ENCODE measurements at places on chromosomes 12 and 14. TPM values are rescaled to one million over a fixed set of nuclear protein-coding genes. Genes with fewer than 3 reads are reported as not detected.

The DTX1 gene
- 0.42 TPM for total RNA-seq

The COX8C gene
- total RNA-seq, result not detected

The CEBPE gene
- total RNA-seq, result not detected

The EEF1AKMT3 gene
- 6.5 TPM for total RNA-seq

The TRHDE gene
- 0.09 TPM for total RNA-seq

The PTPN21 gene
- total RNA-seq, result 6.0 TPM

The SDS gene
- total RNA-seq, result 0.16 TPM

The P2RX2 gene
- total RNA-seq, result not detected

The FBLN5 gene
- 2.2 TPM for total RNA-seq

The TAS2R14 gene
- 0.38 TPM for total RNA-seq

The CCNT1 gene
- total RNA-seq, result 15.9 TPM

The LMO3 gene
- total RNA-seq, result not detected

The CACNA2D4 gene
- not detected for total RNA-seq

The SMIM41 gene
- not detected for total RNA-seq

The NINJ2 gene
- total RNA-seq, result 0.49 TPM

The CCDC85C gene
- 37.3 TPM for total RNA-seq

The GXYLT1 gene
- 14.6 TPM for total RNA-seq

The TNS2 gene
- total RNA-seq, result 20.4 TPM

The PLCZ1 gene
- total RNA-seq, result not detected

The PAPLN gene
- total RNA-seq, result 7.8 TPM

The CLMN gene
- total RNA-seq, result 4.5 TPM

The SCNN1A gene
- total RNA-seq, result 6.5 TPM

The SERPINA12 gene
- not detected for total RNA-seq

The HCAR1 gene
- total RNA-seq, result 0.03 TPM

The BATF gene
- not detected for total RNA-seq

The SLC22A17 gene
- total RNA-seq, result 5.8 TPM

The SMOC1 gene
- total RNA-seq, result 19.5 TPM

The LIN7A gene
- 0.42 TPM for total RNA-seq

The B3GNT4 gene
- total RNA-seq, result 0.80 TPM

The CLEC12A gene
- not detected for total RNA-seq

The GPRC5A gene
- 405 TPM for total RNA-seq

The ZDHHC22 gene
- total RNA-seq, result 0.11 TPM

The KCNA1 gene
- total RNA-seq, result not detected

The LTBR gene
- 198 TPM for total RNA-seq

The DLST gene
- 92.1 TPM for total RNA-seq

The OR10P1 gene
- total RNA-seq, result not detected

The SFSWAP gene
- 30.9 TPM for total RNA-seq

The TMPRSS12 gene
- not detected for total RNA-seq

The CPSF2 gene
- 45.3 TPM for total RNA-seq

The SLC8A3 gene
- not detected for total RNA-seq

Measured in A549 treated with RU486 at 1 μM for 4 hours (cell line).